Stimulated activated effector memory CD8-positive, alpha-beta T cell treated with anti-CD3 and anti-CD28 coated beads, Interleukin-12 subunit alpha, Interleukin-12 subunit beta, amount 100 ng/mL, for 72 hours (primary cell): ENCODE measurements at places on chromosomes 12 and 14.

GRCh38 chr14:105881021-105881930, 354.9 kb downstream of the TMEM121 start:
- no peak for DNase-seq

GRCh38 chr14:104593241-104593701, 11.3 kb downstream of the TMEM179 start:
- no peak for DNase-seq

DNA sequence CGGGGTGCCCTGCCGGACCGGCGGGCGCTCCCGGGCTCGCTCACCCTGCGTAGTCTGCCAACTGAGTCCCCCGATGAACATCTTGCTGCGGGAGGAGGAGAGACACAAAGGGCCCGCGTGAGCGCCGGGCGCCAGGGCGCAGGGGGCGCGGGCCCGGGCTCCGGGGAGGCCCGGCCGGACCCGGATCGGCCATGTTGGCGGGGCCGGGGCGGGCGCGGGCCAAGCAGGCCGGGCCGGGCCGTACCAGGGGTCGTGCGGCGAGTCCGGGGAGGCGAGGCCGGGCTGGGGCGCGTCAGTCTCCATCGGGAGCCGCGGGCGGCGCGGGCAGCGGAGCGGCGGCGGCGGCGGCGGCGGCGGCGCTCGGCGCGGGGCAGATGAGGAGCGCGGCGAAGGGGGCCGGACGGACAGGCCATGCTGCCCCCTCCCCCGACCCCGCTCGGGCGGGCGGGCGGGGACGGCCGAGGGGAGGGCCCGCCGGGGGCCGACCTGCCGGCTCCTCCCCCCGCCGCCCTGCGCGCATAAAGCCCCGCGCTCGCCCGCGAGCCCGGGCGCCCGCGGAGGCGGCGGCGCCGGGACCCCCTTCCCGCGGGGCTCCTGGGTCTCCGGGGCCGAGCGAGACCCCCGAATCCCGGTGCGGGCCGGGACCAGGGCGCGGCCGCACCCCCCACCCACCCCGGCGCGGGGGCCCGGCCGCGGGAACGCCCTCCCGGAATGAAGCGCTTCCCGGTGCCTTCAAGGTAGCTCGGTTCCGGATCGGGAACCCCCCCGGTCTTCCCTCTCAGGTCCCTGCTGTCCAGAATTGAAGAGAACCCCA, at the start of gene MSI1:
MSI1 (minus strand) TSS at position 376 of the 814 bp plus-strand sequence; CDS start at position 303, 73 bp downstream.
- DNase-seq, result no peak

DNA sequence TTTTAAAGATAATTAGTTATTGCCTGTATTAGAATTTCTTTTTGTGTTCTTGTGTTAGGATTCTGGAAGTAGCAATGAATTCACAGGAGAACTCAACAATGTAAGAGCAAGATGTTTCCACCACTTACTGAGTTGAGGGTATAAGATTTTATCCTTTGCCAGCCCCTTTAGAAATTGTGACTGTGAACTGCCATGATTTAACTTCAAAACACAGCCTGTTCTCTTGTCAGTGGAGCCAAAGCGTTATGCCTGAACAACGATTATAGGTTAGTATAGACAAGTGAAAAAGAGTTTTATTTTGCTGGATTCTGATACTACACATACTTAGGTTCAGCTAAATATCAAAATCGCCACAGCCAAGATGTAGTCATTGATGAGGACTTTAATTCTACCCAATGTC, 101.6 kb downstream of the CRADD start:
- no peak for DNase-seq

DNA sequence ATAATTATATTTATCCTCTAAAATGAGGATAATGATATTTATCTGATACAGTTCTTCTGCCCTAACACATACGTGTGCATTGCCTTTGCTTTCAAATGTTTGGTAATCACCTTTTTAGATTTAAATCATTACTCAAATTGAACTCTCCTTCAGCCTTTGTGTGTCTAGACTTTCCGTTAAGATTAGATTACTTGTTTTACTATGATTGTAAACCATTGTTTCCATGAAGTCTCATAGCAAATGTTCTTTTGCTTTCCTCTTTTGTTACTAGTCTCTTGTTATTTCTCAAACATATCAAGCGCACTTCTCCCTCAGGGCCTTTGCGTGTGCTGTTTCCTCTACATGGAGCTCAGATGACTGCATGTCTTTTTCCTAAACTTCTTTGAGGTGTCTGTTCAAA, 63.7 kb downstream of the ETV6 start:
- DNase-seq, result no peak

GRCh38 chr12:68138480-68138879, 21.1 kb downstream of the IFNG start:
- DNase-seq, result no peak

GRCh38 chr12:13258197-13258596, 61.7 kb downstream of the EMP1 start:
- DNase-seq, result no peak

- DNase-seq, result no peak
Measured at GRCh38 chr12:96120359-96121100, 73.6 kb upstream of the ELK3 start.

DNA sequence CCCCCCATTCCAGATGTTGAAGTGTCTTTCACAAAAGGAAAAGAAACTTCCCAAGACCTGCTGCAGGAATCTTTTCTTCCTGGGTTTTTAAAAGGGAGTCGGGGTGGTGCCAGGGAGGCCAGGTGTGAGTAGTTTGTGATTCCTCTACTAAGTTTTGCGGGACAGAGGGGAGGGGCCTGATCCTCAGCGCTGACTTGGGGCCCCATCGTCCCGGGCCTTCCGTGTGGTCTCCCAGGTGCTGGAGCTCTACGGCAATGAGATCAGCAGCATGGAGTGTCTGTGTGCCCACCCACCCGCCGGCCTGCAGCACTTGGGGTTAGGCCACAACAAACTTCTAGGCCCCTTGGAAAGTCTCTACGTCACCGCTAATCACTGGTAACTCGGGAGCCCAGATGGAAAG, 4.5 kb downstream of the LRRC43 start:
- no peak for DNase-seq

- DNase-seq, result no peak
Measured at GRCh38 chr14:78417532-78417931, 247.4 kb downstream of the NRXN3 start.

DNA sequence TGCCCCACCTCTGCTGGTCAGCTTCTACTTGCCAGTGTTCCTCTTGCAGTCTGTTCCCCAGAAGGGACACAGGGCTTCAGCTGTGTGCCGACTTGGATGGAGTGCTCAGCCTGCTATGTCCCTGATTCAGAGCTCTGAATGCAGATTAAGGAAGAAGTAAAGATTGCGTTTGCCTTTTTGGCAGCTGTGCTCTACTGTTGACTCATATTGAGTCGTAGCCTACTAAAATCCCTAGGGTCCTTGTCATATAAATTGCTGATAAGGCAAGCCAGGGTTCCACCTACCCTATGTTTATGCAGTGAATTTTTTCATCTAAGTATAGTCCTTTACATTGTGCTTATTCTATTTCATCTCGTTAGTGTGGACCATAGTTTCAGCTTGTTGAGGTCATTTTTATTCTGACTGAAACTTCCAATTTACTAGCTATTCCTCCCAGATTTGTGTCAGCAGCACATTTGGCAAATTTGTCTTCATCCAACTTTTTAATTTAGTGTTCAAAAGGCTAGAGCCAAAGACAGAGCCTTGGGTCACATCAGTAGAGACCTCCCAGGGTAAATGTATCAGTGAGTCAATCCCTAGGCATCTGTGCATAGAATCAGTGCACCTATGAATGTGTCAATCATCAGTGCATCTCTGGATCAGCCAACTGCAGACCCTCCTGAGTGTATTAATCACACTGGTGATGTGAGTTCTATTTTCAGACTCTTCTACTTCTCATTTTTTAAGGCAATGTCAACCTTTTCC, 31.9 kb downstream of the CACNA1C start:
- no peak for DNase-seq

DNA sequence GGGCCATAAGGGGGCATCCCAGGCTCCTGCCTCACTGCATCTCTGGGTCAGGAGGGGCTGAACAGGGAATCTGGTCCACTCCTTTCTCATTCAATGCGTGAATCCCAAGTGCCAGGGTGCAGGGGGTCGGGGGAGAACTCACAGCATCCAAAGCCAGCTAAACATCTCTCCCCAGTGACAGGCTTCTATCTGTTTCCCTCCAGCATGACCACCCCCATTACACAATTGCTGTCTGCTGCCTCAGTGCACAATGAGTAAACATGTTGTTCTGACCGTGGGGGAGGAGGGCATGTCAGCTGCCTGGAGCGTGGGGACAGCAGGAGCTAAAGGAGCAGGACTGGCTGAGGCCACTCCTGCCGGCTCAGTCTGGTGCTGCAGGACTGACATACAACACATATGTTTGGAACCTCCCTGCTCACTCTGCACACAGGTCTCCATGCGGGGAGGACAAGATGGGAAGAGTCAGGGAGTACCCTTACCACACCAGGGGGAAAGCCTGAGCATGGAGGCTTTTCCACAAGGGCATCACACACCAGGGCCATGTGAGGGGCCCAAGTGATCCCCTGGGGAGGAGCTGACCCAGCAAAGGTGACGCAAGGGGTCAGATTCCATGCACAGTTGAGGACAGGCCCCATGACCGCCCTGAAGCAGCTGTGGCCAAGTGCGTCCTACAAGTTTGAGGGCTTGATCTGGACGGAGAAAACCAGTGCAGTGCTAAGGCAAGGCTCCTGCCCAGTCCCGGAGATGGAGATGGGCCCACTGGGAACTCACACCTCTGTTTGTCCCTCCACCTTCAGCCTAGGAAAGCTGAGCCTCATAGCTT, 1.4 kb downstream of the TNS2 start:
- no peak for DNase-seq

- no peak for DNase-seq
Measured at GRCh38 chr14:75452324-75452723, 24.5 kb downstream of the JDP2 start.

DNA sequence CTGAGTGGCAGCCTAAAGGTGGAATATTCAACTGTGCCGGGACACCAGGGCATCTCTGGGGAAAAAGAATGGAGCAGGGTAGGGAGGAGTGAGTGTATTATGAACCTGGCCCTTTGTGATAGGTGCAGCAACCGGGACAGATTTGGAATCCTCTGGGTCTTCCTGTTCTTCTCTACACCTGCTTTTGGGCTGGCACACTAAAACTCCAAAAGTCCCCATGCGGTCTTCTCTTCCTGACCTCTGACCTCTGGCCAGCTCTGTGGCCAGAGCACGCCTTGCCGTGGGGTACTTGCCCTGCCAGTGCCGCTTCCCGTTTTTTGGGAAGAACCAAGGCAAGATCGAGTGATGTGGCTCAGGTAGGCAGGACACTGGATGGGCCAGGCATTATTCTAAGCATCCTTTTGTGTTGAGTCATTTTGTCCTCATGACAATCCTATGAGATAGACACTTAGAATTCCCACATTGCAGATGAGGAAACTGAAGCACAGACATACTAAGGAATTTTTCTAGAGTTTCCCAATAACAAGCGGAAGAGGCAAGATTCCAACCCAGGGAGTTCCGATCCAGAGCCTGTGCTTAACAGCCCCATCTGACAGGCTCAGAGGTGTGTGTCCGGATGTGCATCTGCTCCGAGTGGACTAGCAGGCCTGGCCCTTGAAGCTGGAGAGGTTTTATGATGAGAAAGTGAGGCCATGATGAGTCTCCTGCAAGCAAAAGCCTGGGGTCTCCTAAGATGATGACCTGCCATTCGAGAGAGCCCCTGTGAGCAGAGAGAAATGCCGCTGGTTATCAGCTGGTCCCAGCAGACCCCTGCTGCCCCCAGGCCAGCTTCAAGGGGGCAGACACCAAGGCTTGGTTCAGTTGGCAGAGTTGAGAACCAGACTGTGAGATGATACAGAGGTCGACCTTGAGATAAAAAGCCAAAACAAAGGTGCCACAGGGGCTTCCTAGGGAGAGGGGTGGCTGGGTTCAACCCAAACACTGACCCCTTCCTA, 67.9 kb upstream of the ESRRB start:
- DNase-seq, result no peak

GRCh38 chr12:5809586-5809985, 135.5 kb downstream of the ANO2 start:
- no peak for DNase-seq
